ENCODE measurements at places on chromosomes 7 and 10.

- no peak for DNase-seq
Measured at GRCh38 chr10:80411681-80412220, 3.4 kb downstream of the PRXL2A start.

DNA sequence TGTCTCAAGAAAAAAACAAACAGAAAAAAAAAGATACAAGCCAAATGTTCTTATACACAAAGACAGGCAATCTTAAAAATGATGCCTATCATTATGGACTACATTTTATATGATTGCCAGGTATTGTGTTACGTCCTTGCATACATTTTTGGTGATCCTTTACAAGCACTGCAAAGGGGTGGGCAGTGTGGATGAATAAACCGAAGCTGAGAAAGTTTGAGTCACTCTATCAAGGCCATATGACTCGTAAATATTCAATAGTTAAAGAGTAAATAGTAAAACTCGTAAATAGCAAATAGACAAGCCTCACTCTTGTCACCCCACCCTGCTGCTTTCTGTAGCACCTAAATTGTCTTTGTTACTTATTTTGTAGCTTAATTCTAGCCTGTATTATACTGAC is 326.2 kb downstream of the FRMD4A start:
- DNase-seq, result no peak

GRCh38 chr10:32851301-32851700 is 106.7 kb downstream of the ITGB1 start:
- DNase-seq, result no peak

DNA sequence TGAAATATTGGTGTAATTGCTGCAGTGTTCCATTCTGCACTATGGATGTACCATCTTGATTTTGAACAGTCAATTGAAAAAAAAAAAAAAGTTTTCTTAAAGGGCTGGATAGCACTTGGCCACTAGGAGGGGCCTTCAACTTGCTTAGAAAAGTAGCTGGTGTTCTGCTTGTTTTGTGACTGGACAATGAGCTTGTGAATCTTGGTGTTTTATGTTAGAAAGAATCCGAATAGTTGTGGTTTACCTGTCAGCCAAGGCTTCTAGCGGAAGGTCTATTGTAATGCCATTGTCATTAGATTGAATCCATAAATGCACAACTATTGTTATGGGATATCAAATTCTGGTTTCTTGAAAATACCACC is 77.1 kb downstream of the BMPER start:
- no peak for DNase-seq

- peak; percentile 42 for DNase-seq
Measured at GRCh38 chr7:130365511-130366441, 14.5 kb upstream of the CPA1 start.

GRCh38 chr10:34650156-34650555 is 164.9 kb downstream of the PARD3 start:
- no peak for DNase-seq

- no peak for DNase-seq
Measured at GRCh38 chr7:42053834-42054233, 183.2 kb downstream of the GLI3 start.

GRCh38 chr7:129167817-129168216 is 20.6 kb upstream of the SMO start:
- no peak for DNase-seq

- DNase-seq, result no peak
Measured at GRCh38 chr10:4721999-4722753, 103.8 kb upstream of the AKR1E2 start.
